Stimulated activated CD8-positive, alpha-beta memory T cell treated with anti-CD3 and anti-CD28 coated beads, Interleukin-15, amount 100 ng/mL, for 48 hours (primary cell): ENCODE measurements at places on chromosomes 7 and 10.
A peak's percentile ranks its signal among the peaks of the same experiment; 100 is the strongest.

- DNase-seq, result no peak
These were observed 111.1 kb downstream of the EBF3 start for GRCh38 chr10:129852829-129853561.

DNA sequence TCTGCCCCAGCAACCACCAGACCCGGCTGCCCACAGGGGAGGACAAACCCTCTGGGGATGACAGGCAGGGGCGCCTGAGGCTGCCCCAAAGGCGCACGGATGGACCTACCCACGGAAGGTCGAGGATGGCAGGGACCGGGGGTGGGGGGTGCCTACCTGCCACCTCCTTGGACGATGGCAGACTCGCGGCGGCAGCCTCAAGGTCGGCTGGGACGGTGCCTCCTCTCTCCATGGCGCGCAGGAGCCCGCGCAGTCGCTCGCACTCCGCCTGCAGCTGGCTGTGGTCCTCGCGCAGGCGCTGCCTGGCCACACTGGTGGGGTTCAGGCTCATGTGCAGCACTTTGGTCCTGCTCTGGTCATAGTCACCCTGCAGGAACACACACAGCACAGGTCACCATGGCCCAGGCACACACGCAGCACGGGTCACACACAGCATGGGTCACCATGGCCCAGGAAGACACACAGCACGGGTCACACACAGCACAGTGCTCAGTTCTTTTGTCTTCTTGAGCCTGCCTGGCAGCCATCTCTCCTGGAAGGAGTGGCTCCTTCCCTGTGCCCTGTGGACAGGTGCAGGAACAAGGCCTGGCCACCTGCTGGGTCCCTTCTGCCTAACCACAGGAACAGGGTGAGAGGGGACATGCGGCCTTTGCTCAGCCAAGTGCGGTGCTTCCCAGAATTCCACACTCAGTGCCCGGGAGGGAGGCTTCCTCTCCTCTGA is 266.6 kb downstream of the ELFN1 start:
- no peak for DNase-seq

DNA sequence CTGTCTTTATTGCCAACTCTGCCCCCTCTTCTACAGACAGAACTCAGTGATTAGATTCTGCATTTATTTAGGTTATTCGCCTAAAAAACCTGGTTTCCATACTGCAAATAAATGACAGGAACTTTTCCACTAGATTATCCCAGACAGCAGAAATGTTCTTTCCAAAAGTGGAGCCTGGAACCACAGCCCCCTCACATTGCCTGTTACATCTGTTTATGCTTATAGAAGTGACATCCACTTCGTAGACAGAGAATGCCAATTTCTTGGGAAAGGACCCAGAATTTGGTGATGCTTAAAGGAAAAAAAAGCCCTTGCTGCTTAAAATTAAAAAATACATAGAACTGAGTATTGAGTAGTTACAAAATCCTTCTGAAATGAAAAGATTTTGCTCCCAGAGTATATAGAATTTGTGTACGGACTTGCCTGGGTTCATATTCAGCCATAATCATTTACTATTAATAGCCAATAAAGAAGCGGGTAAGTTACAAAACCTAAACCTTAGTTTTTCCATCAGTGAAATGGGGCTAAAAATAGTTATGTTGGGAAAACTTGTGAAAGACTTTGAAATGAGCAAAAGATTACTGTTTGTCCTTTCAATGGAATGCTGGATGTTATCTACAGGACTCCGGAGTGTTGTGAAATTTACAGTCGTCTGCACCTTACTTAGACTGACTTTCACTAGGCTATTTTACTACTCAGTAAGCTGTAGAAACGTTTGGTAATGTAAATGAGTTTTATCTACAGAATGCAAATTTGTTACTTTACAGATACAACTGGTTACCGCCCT is 1.1 kb upstream of the PPP1R9A start:
- DNase-seq, result no peak

GRCh38 chr7:32957326-32958045 is at the start of gene FKBP9:
FKBP9 (plus strand) TSS chr7:32957440; CDS start chr7:32957574, 134 bp downstream.
- no peak for DNase-seq

- no peak for DNase-seq
These were observed 619.8 kb downstream of the LRMDA start for GRCh38 chr10:76051007-76051936.

DNA sequence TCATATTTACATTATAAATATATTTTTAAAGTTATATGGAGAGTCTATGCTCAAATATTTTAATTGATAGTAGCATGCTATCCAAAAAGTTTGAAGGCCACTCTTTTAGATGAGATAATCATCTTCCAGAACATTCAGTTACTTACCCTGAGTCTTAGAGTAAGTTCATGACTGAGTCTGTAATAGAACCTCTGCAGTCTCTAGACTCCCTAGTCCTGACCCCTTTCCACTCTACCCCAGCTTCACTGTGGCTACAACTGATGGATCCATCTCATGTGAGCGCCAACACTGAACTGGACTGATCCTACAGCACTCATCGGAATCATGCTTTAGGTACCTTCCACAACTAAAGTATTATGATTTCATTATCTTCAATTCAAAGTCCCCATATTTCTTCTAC is 10.1 kb downstream of the HACD1 start:
- no peak for DNase-seq

- no peak for DNase-seq
These were observed 4.8 kb upstream of the POLR1F start for GRCh38 chr7:19713676-19714075.

DNA sequence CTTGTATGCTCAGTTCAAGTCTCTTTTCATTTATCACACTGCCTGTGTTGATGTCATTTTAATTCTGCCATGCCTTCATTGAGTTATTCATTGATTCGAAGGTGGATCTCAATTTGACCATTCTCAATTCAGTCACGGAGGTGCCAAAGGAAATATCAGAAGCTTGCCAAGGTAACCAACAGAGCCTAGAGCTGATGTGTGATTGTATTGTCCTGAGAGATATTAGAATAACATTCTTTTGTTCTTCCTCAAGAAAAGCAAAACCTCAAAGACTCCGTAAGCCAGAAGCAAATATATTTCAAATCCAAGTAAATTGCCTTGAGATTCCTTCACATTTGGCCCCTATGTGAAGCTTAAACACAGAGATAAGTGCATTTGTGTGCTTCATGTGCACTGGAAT is 345.3 kb downstream of the CXCL12 start:
- DNase-seq, result no peak

- no peak for DNase-seq
These were observed 426.9 kb downstream of the LRMDA start for GRCh38 chr10:75858339-75858738.

DNA sequence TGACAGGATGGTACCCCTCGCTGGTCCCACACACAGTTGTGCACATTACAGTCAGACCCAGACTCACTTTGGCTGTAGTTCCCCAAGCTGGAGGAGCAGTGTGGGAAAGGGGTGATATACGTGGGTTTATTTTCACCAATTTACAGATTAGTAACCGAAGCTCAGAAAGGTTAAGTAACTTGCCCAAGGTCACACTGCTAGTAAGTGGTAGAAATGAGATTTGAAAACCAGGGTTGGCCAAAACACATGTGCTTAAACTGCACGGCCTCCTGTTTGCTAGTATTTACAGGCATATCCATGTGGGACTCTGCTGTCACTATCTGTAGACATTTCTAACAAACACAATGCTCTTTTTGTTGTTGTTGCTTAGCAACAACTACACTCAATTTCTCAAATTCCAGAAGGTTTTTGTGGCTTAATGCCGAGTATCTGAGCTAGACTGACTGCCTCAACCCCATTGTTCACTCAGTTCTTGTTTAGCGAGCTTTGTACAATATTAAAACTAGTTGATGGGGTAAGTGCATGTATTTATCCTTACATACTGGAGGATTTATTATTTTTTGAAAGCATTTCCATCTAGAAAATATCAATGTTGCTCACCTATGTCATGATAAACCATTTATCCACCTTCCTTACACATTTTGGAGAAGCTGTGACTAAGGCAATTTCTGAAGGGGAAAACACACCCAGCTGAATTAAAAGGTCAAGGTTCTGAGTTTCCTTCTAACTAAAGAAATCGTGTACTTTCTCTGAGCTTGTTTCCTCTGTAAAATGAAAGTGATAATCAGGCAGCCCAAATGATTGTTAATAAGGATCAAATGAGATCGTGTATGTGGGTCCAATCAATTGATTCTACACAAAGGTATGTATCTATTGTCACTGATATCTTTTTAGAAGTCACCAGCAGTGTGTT is 5.3 kb upstream of the TMEM139 start:
- no peak for DNase-seq

GRCh38 chr7:134013249-134013648 is 113.9 kb upstream of the LRGUK start:
- no peak for DNase-seq

- DNase-seq, result no peak
These were observed 540.7 kb downstream of the GATA3 start for GRCh38 chr10:8595140-8595539.

- no peak for DNase-seq
These were observed 4.9 kb upstream of the EPHB4 start for GRCh38 chr7:100832281-100832633.

GRCh38 chr10:105192146-105192545 is 551.1 kb downstream of the SORCS3 start:
- DNase-seq, result no peak

DNA sequence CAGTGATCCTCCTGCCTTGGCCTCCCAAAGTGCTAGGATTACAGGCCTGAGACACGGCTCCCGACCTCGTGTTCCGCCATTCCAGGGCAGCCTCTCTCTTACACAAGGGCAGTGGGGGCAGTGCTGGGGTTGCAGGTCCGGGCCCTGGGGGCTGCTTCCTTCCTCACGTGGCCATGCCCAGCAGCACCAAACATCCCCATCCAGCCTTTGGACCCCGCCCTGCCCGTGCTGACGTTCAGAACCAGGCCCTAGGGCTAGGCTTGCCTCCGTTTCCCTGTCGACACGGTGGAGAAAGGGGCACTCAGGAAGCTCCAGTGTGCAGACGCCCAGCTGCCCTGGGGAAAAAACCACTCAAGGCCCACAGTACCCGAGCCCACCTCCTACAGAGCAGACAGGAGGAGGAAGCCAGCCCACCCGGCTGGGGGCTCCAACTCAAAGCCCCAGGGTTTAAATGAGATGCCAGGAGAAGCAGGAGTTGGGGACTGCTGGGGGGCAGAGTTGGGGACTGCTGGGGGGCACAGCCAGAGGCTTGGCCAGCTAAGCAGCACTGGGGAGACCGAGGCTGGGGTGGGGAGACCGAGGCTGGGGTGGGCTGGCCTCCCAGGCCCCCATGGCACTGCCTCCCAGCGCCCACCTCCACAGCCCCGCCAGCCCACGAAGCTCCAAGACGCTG is 35.9 kb downstream of the ADAP1 start:
- DNase-seq, result no peak

DNA sequence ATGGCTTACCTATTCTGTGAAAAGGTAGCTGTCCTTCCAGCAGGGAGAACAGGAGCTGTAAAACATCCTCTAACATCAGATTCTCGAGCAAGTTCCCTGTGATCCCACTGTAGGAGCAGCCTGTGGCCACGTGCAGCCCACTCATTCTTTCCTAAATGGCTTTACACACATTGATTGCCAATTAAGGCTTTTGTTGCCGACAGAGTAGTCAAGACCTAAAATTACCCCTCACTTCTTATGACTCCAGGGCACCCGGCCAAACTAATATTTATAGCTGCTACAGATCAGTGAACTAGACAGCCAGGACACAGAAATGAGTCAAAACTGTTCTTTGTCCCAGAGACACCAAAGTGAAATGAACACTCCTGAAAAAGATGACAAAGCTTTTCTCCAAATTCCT is 832.1 kb downstream of the SORCS3 start:
- DNase-seq, result no peak

DNA sequence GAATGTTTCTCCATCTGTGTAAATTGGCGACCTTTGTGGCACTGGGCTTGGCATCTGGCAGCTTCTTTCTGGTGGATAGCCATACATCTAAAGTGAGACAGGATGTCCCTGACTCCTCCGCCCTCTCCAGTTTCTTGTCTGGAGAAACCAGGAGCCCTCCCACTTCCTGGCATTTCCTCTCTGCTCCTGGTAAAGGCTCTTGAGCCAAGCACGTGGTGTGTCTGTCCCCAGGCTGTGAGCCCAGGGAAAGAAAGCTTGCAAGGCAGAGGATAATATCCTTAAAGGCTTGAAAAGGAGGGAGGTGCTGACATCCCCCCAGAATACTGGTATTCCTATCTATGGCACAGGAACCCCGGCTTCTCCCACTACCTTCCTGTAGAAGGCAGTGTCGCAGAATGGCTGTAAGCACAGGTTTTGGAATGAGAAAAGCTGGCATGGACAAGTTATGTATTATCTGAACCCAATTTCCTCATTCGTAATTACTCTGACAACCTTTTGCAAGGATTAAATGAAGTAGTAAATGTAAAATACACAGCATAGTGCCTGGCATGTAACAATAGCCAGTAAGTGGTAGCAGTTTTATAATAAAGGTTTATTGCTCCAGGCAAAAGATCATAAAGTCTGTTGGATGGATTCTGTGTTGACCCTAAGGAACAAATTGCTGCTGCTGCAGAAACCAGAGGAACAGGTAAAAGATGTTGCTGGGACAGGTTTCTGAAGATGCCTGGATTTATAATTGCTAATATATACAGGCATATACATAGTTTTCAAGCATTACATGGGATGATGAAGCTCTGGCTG is 11.8 kb upstream of the ACSL5 start:
- no peak for DNase-seq

DNA sequence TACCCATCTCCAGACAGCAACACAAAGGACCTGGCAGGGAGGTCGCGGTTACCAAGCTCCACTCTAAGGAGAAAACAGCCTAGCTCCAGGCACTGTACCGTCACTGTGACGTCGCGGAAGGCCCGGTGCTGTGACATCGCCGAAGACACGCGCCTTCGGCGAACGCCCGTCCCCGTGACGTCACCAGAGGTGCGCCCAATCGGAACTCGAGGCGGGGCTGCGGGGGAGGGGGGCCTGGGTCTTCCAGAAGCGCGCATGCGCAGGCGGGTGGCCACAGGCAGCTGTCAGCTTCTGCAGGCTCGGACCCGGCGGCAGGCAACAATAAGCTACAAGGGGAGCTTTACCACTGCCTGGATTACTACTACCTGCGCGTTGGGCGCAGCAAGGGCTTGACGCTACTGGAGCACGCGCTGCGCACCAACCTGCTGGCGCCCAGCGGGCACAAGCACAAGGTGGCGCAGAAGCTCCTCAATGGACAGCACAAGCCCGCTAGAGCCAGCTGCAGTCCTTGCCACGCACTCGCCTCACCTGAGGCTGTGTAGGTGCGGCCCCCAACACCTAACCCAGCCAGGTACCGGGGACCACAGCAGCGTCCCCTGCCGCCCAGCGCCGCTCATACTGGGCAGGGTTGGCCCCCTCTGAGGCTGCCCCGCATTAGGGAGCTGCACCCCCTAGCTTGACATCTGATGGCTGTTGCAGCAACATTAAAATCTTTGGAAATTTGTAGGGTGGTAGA is 208.4 kb downstream of the TPST1 start:
- DNase-seq, result peak; percentile 72

DNA sequence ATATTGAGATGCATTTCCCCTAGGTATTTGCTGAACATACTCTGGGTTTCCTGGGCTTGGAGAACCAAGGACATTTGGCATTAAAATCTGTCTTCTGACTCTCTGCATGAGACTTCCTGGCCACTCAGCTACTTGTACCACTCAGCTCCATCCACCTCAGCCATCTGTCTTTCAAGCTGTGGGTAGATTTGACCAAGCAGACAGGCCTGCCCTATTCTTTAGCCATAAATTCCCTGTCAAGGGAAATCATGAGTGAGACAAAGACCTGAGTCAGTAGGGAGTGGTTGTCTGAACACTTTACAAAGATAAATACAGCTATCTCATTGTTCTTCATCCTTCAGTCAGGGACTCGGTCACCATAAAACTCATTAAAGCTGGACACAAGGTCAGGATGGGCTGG is 399.1 kb downstream of the GPAM start:
- no peak for DNase-seq
